ENCODE measurements at places on chromosomes 11 and 22. TPM values are rescaled to one million over a fixed set of nuclear protein-coding genes. Genes with fewer than 3 reads are reported as not detected.

DNA sequence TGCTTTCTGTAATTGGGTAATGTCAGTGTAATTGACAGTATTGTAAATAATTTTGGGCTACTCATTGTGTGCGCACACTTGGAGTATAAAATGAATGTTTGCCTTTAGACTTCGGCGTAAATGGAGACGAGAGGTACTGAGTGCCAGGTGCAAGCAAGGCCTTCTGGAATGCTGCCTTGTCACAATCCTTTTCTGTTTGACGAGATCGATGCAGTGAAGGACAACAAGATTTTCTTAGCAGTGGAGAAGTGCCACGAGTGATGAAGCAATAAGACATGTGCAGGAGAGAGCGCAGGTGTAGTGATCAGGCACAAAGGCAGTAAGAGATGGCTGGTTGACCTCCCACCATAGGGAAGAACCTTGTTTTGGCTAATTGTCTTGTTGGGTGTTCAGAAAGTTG, 67.5 kb downstream of the DDX10 start:
- DNase-seq = no peak

DNA sequence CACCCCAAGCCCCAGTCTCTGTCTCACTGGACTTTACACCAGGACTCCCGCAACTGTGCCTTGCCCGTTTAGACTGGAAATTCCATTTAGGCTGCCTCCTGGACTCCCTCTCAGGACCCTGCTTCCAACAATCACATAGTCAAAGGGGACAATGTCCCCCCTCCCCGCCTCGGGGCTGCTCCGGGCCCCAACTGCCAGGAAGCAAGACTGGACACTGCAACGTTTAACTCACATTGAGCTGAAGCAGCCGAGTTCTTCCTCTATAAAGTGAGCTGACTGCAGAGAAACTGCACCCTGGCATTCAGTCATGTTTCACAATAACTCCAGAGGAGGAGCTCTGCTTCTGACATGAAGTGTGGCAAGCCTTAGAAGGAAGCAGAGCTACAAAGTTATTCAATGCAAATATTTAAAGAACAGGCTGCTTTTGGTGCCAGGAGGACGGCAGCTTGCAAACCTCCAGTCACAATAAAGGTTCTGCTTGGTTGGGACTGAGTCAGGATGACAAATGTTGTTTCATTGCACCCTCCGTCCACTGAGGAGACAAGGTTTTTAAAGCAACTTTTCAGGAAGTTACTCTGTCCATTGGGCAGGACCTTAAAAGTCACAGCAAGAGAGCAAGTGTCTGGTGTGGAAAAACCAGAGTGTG, 19.9 kb downstream of the PACSIN2 start:
- peak; percentile 91 for DNase-seq

DNA sequence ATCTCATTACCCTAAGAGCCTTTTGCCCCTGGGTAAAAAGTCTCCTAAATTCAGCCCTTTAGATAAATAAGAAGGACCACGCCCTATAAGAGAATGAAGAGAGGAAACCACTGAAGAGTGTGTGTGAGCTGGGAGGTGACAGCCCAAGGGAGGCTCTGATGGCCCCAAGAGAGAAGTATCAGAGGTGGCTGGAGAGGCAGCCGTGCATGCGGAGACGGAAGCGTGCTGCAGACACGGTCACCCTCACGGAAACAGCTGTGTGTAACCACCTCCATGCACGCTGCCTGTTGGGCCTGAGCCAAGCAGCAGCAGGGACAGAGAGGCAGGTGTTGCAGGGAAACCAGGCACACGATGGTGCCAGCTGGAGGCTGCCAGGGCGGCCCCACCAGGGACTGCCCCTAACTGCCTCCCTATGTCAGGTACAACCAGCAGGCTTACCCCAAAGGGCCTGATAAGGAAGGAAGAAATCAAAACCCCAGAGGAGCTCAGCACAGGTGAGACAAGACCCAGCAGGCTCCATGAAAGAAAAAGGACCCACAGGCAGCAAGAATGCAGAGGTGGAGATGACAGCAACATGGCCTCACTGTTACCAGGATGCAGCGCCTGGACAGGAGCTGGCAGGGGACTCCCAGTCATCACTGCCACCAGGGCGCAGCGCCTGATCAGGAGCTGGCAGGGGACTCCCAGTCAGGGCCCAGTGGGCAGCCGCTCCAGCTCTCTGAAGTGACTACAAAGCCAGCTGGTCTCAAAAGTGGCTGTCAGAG, 7.8 kb downstream of the LARGE2 start:
- DNase-seq = no peak

GRCh38 chr11:126624506-126624905, 269.0 kb downstream of the ST3GAL4 start:
- no peak for DNase-seq

DNA sequence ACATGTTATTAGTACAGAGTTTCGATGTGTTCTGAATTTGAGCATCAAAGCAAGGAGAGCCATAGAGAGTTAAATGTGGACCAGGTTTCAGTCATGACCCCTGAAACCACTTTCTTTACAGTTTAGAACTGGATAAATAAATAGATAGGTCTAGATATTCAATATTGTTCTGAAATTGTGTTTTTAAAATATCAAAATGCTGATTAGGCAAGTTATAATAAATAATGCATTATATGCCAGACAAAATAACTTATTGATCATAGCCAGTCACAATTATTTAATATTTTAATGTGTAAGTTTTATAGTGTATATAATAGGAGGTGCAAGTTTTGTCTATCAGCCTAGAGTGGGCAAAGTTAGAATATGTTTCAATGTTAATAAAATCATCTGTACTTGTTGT, 569.5 kb downstream of the METTL15 start:
- no peak for DNase-seq

DNA sequence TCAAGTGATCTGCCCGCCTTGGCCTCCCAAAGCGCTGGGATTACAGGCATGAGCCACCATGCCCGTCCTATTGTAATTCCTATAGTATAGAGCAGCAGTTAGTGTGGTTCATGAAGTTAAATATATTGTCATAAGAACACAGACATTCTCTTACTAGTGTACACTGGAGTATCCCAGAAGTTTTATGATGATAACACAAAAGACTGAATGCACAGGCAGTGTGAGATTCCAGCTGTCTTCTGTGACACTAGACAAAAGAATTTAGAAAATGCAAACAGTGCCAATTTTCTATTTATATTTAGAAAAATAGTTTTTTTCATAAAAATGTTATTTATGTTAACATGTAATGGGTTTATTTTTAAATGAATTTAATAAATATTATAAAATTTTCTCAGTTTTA, 39.4 kb upstream of the RBX1 start:
- no peak for DNase-seq

- peak; percentile 35 for DNase-seq
Measured at GRCh38 chr11:124793466-124794278, 6.5 kb downstream of the MSANTD2 start.

The SPTBN2 gene
- 16.1 TPM for polyA plus RNA-seq

The ST14 gene
- 8.5 TPM for polyA plus RNA-seq
